ENCODE measurements at places on chromosomes 5 and 9. TPM values are rescaled to one million over a fixed set of nuclear protein-coding genes. Genes with fewer than 3 reads are reported as not detected.

DNA sequence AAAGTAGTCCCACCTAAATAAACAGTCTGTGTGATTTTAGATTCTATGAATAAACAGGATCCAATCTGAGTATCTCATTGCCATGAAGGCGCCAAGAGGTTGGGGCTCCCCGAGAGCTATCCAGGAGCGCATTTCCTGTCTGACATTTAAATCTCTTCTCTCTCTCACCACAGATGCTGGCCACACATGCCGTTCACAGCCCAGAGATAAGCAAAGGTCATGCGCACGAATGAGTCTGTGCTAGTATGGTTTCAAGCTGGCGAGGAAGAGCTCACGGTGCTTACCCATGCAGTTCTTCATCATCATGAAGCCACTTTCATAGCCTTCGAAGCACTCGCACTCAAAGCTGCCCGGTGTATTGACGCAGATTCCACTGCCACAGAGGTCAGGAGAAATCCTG, 199.4 kb downstream of the FBN2 start:
- no peak for DNase-seq

GRCh38 chr5:178186427-178186826, 744 bp downstream of the GMCL2 start:
- DNase-seq: no peak

The EPB41L4B gene
- 0.54 TPM for total RNA-seq

- no peak for DNase-seq
Observed at GRCh38 chr5:163345216-163345615, 92.2 kb upstream of the CCNG1 start.

The TXNDC8 gene
- total RNA-seq: not detected

The ABLIM3 gene
- 34.3 TPM for total RNA-seq
